Retina (tissue), 1 donor: ENCODE measurements at places on chromosomes 7 and 10.

DNA sequence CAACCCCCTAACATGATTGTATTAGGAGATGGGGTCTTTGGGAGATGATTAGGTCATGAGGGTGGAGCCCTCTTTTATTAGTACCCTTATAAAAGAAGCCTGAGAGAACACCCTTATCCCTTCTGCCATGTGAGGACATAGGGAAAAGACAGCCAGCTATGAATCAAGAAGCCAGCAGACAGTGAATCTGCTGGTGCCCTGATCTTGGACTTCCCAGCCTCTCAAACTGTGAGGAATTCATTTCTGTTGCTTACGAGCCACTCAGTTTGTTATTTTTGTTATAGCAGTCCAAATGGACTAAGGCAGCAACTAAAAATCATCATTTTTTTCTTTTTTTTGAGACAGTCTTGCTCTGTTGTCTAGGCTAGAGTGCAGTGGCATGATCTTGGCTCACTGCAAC is 59.8 kb downstream of the SLC18A2 start:
- DNase-seq: no peak

- DNase-seq: no peak
Measured at GRCh38 chr10:73950155-73950948, 39.4 kb downstream of the PLAU start.

GRCh38 chr10:125038637-125039036 is 96.7 kb downstream of the ZRANB1 start:
- DNase-seq: no peak

GRCh38 chr10:103679096-103679790 is 176.1 kb downstream of the SH3PXD2A start:
- no peak for DNase-seq

- no peak for DNase-seq
Measured at GRCh38 chr7:101558742-101559325, 70.3 kb downstream of the MYL10 start.

DNA sequence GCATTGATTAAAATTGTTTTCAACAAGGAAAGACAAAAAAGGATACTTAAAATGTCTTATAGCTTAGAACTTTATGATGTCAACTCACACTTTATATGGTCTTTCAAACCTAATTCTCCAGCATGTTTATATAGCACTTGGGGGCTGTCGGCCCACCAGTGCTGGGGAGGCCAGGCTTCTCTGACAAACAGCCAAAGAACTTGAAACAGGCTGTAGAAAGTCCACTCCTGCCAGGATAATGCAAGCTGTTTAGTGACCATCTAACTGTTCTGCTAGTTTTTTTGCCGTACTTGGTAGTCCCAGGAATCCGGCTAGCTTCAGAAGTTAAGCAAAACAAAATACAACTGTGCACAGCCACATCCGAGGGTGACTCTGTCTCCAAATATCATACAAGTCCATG is 13.6 kb upstream of the SOSTDC1 start:
- DNase-seq: no peak

- DNase-seq: no peak
Measured at GRCh38 chr7:36621396-36621795, 102.9 kb downstream of the AOAH start.

GRCh38 chr7:129298268-129298893 is 73.6 kb downstream of the AHCYL2 start:
- peak; percentile 30 for DNase-seq

DNA sequence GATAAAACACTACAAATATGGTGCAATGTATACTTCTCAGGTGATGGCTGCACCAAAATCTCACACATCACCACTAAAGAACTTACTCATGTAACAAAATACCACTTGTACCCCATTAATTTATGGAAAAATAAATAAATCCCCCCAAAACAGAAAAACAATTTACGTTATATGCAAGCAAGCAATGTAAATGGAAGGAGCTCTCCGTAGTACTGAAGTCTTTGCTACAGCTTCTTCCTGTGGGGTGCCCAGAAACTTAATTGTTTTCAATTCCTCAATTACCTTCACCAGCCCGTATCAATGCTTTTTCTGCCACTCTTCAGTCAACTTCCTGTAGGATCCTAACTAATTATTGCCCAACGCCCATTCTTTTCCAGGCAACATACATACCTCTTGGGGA is 138.1 kb downstream of the RELN start:
- no peak for DNase-seq

DNA sequence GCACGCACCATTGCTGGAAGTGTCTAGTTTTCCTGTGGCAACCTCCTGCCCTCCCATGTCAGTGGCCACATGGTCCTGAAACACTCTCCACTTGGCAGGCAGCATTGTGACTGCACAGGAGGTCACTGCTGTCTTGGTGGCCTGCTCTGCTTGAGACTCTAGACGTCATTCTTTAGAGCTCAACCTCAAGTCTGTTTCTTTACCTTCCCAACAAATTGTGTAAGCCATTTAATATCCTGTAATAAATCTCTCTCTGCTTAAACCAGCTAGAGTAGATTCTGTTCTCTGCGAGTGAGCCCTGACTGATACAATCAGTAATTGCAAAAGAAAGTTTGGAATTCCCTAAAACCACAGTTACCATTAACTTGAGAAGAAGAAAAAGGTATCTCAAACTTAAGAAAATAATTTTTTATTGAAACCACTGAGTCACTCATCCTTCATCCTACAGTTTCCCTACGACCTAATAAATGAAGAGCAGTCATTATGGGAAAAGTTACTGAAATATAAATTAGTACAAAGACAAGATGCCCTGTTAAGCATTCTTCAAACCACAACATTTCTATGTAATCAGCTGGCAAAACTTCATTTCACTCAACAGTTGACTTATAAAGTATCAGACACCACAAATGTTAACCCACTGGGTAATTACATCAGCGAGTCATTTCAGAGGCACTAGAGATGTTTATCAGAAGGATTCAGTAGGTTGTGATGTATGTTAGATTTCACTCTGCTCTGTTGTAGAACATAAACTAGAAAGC is 18.0 kb downstream of the SLC25A13 start:
- no peak for DNase-seq

- DNase-seq: no peak
Measured at GRCh38 chr7:100685631-100686145, 8.4 kb downstream of the GIGYF1 start.

GRCh38 chr10:79221110-79222051 is 125.9 kb upstream of the PPIF start:
- DNase-seq: peak; percentile 94

- no peak for DNase-seq
Measured at GRCh38 chr7:64277630-64278029, 36.1 kb upstream of the ZNF736 start.

- DNase-seq: no peak
Measured at GRCh38 chr10:51567271-51567670, 132.1 kb downstream of the CSTF2T start.

DNA sequence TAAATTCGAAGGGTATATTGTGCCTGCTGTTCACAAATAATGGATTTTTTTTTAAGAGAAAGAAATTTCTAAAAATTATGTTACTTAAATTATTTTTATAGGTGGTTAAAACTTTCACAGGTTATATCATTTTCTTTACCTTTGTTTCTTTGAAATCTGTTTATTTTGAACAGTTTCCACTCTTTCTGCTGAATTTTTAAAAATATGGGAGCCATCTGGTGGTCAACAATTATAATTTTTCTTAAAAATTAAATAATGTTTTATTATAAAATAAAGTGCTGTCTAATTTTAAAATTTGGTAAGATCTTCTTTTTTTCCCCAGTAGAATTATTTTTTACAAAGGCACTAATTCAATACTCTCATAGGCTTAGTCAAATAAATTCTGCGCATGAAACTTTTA is 263.9 kb downstream of the ETV1 start:
- no peak for DNase-seq

DNA sequence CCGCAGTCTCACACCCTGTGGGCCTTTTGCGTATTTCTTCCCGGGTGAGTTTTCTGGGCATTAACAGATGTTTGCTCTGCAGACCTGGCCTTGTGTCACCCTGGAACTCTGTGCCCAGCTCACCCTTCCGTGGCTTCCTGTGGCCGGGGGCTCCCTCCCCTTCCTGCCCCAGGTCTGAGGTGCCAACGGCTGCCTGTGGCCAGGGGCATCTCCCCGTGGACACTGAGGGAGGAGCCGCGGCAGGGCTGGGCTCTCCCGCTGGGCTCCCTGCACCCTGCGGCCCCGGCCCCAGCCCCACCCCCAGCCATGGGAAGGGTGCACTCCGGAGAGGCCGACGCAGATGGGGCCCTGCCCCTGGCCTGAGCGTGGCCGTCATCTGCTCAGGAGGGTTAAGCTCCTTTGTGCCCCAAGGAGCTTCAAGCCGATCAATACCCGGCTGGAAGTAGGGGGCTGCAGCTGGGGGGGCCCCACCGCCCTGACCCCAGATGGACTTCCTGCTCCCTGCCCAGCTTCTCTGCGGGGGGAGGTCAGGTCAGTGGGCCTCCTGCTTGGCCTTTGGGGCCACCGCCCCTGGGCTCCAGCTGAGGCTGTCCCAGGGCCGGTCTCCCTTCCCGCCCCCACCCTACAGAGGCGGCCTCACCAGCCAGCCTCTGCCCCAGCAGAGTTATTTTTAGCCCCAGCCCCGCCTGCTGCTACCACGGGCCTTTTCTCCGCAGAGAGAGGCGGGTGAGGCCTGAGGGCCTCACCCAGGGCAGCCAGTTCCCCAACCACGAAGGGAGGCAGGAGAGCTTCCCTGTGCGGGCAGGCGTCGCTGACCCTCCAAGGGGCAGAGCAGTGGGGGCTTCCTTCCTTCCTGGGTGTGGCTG is 24.2 kb downstream of the PWWP2B start:
- DNase-seq: peak; percentile 75

GRCh38 chr7:156892081-156892800 is 742 bp downstream of the LMBR1 start:
- DNase-seq: peak; percentile 37

GRCh38 chr10:127855976-127856375 is 36.8 kb downstream of the CLRN3 start:
- DNase-seq: no peak

- no peak for DNase-seq
Measured at GRCh38 chr10:335151-335800, 200.0 kb downstream of the ZMYND11 start.

- peak; percentile 33 for DNase-seq
Measured at GRCh38 chr7:97014145-97014750, 8.9 kb downstream of the DLX6 start.

DNA sequence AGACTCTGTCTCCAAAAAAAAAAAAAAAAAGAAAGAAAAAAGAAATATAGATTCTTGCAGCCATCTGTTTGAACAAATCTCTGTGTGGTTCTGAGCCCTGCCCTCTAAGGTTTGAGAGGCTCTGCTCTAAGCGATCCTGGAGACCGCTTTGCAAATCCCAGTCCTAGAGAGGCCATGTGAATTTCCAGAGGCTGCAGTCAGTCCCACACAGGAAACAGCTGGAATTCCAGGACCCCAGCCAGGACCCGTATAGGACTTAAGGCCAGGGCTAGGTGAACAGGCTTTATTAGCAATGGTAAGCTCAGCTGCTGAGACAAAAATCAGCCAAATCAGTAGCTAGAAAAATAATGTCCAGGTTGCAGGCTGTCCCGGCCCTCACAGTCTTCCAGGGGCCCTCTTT is 154.8 kb downstream of the RPS24 start:
- no peak for DNase-seq

- DNase-seq: peak; percentile 62
Measured at GRCh38 chr7:131040467-131040932, 287.2 kb upstream of the MKLN1 start.

- DNase-seq: no peak
Measured at GRCh38 chr7:118436663-118437062, 212.2 kb downstream of the ANKRD7 start.
